SJSA1 (cell line): ENCODE measurements at places on chromosomes 7 and 10. TPM values are rescaled to one million over a fixed set of nuclear protein-coding genes. Genes with fewer than 3 reads are reported as not detected.

DNA sequence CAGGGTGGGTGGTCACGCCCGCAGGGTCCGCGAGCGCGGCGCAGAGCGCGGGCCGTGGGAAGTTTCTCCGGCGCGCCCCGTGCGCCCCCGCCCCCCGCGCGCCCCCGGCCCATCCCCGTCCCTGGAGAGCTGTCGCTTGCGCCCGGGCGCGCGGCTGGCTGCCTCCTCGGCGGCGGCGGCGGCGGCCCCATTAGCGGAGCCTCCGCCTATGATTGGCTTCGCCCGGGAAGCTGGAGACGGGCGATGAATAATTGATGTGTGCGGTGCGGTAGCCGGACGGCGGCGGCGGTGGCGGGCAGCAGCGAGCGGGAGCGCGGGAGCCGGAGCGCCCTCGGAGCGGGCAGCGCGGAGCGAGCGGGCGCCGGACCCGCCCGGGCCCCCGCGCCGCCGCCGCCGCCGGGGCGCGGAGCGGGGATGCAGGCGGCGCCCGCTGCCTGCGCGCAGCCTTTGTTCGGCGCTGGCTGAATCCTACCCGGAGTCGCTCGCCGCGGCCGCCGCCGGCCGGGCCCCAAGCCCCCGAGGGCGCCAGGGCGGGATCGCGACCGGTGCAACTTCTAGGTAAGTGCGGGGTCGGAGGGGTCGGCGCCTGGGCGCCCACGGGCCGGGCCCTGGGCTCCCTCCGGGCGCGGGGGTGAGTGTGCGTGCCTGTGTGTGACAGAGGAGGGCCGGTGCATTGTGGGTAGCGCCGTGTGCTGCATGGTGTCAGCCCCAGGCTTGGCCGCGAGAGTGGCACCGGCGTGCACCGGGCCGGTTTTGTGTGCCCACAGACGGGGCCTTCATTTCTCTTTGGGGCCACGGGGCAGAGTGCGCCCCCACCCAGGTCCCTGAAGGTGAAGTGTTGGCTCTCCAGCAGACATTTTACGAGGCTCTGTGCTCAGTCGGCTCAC lies 103.8 kb upstream of the PPIF start:
- no peaks in the 10 kb centered on the region for H3K27me3 ChIP-seq
- H3K4me1 ChIP-seq, result peaks cover 50% of the 10 kb centered on the region

DNA sequence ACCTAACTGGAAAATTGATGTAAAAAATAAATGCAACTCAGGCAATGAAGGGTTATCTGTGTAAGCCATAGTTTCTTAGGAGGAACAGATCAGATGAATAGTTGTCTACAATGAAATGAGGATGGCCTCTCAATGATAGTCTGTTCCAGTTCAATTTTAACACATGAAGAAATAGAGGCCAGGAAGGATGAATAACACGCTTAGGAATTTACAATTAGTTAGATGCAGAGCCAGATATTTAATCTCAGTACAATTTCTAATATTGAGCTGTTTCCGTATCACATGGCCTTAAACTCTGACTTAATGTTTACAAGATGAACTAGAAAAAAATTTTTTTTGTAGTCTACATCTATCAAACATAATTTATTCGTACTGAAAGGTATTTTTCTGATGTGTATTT lies 176.6 kb downstream of the GALNT11 start:
- H3K4me3 ChIP-seq, result no peak overlapping the region
- H3K4me1 ChIP-seq, result no peaks in the 10 kb centered on the region
- H3K27ac ChIP-seq, result no peak overlapping the region
- no peaks in the 10 kb centered on the region for H3K27me3 ChIP-seq

GRID2IP gene
- not detected in 2 replicates for total RNA-seq

- H3K4me3 ChIP-seq, result no peak overlapping the region
- H3K36me3 ChIP-seq, result no peaks in the 10 kb centered on the region
- no peaks in the 10 kb centered on the region for H3K27me3 ChIP-seq
- no peaks in the 10 kb centered on the region for H3K4me1 ChIP-seq
- H3K27ac ChIP-seq, result no peak overlapping the region
- DNase-seq, result no peak
Observed at GRCh38 chr10:91319336-91319735, 90.8 kb upstream of the HECTD2 start.
